ENCODE measurements at places on chromosomes 1 and 21.

- DNase-seq, result no peak
Observed at GRCh38 chr1:109250454-109251276, 1.3 kb downstream of the CELSR2 start.

DNA sequence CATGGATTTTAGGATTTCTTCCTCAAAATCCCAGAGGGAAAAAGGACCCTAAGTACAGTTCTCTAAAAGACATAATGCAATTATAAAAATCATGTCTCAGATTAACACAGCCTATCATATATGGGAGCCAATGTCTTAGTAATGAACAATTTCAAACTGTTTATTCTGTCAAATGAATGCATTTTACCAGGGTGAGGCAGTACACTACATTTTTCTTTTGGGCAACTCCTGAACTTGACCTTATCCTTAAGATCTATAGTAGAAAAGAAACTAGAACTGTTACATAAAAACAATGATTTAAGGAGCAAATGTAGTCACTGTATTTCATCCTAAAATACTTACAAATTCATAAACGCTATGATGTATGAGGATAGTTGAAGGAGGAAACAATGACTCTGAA is 226.3 kb upstream of the B3GALT2 start:
- no peak for DNase-seq

DNA sequence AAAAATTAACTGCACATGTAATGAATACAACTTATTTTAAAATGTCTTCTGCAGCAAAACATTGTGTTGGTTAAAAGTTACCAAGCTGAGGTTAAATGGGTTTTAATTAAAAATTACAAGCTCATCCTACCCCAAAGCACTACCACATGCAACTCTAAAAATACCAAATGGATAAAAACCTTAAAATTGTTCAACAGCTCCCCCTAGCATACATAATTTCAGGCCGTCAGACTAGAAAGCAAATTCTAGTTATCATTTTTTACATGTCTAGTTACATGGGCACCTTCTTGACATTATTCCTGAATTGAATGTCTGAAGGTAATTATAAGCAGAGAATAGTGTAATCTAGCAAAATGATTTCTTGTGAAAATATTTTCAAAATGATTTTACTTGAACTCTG is 176.5 kb downstream of the C1orf21 start:
- no peak for DNase-seq

DNA sequence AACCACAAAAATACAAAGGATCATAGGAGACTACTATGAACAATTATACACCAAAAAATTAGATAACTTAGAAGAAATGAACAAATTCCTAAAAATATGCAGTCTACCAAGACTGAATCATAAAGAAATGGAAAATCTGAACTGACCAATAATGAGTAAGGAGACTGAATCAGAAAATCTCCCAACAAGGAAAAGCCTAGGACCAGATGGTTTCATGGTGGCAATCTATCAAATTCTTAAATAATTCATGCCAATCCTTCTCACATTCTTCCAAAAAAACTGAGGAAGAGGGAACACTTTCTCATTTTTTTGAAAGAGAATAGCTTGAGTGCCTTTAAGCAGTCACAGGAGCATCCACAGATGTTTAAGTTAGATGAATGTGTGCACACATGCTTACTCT is 31.8 kb upstream of the DISP1 start:
- no peak for DNase-seq

DNA sequence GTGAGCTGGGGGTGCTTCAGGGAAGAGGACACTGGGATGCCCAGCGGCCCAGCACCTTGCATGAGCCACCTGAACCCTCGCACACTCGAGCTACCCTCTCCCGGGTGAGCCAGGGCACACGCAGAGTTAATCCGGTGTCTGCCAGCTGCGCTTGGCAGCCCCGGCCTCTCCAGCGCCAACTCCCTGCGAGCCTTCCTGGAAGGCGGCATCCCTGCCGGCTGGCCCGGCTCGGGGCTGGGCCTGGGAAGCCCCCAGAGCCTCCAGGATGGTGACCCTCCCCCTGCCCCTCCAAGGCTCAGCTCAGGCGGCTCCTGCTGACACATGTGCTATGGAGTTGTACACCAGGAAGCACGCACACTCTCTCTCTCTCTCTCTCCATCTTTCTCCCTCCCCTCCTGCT is 48.7 kb downstream of the RAP1GAP start:
- no peak for DNase-seq

DNA sequence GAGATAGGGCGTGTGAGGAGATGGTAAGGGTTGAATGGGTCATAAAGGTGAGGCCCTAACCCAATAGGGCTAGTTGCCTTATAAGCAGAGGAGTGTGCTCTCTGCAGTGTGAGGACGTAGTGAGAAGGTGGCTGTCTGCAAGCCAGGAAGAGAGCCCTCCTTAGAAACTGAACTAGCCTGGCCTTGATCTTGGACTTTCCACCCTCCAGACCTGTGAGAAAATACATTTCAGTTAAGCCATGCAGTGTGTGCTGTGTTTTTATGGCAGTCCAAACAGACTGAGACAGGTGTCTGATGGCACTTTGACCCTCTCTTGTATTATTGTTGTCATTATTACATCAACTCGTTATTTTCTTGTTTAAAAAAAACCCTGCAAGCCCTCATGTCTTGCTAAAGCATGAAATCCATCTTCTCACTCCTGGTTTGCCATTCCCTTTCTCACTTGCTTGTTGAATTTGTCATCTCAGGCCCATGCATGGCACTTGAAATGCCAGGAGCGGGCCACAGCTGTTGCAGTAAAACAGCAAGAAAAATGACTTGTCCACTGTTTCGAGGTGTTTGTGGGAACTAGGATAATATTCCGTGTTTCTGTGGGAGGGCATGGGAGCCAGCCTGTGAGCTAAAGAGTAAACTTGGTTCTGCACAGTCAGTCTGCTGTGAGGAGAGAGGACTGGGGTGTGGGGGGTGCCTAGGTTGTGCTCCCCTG is 78.6 kb downstream of the STUM start:
- no peak for DNase-seq

- DNase-seq, result no peak
Observed at GRCh38 chr21:42563686-42564085, 50.0 kb downstream of the SLC37A1 start.

GRCh38 chr1:161843156-161843555 is 77.0 kb downstream of the ATF6 start:
- DNase-seq, result no peak

DNA sequence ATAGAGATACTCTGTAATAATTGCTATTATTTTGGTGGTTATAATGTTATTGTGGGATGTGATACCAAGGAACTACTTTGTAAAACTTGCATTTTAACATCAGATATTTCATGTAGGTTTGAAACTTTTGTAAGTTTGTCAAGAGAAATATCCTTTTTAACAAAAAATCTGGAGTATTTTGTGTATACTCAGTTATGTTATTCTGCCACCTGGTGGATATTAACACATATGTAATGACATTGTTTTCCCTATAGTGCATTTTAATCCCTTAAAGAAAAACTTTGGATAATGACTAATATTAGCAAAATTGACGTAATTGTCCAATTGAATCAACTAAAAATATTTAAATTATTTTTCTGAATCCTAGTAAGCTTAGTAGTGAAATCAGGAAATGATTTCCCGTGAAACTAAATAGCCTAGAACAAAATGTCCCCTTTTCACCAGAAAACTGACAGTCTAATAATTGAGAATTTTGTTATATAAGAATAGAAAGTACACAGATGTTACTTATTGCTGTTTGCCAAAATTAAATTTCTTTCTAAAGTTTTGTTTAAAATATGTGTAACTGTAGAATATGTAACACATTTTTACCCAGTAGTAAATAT is 39.6 kb downstream of the KCTD3 start:
- no peak for DNase-seq

- DNase-seq, result no peak
Observed at GRCh38 chr21:38917043-38917774, 111.5 kb downstream of the ETS2 start.
